Activated B cell treated with CpG ODN at 0.5 μM for 24 hours (primary cell): ENCODE measurements at places on chromosomes 2 and 18.

- DNase-seq = no peak
These were observed 403.3 kb downstream of the METTL4 start for GRCh38 chr18:2168022-2168421.

- DNase-seq = no peak
These were observed 182.7 kb downstream of the ANAPC1 start for GRCh38 chr2:111701266-111701665.

GRCh38 chr2:74845217-74845751 lies 11.4 kb downstream of the HK2 start:
- no peak for DNase-seq

GRCh38 chr18:57797209-57797651 lies 5.9 kb downstream of the ATP8B1 start:
- DNase-seq = no peak

DNA sequence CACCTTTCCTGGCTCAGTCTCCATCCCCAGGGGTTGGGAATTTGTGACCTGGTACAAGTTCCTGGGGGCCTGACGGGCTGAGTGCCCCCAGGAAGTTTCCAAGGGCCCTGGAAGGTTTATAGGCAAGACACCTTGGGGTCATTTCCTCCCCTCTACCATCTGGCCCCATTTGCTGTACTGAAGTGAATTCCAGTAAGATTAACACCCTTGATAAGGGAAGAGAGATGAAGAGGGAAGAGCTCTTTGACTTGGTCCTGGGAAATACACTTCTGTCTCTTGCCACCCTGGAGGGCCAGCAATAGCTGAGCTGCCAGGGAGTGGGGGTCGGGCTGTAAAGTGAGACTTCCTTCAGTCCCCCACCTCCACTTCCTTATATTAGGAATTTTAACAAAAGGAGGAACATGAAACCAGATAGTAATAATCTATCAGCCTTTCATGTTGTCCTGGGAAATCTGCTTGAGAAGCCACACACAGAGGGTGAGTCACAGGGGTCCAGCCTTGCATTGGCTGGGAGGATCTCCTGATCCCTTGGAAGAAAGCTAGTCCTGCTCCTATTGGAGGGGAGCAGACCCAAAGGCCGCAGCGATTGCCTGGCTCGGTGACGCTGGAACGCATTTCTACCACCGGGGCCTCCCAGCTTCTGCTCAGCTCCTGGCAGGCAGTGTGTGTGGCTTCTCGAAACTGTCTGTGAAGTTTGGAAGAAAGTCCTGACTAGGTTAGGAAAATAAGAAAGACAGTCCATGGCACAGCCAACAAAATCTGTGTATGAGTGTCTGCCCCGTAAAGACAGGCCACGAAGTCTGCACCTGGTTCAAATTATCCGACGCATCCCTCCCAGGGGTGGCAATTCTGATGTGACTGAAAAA lies 87.3 kb downstream of the ACAA2 start:
- no peak for DNase-seq

DNA sequence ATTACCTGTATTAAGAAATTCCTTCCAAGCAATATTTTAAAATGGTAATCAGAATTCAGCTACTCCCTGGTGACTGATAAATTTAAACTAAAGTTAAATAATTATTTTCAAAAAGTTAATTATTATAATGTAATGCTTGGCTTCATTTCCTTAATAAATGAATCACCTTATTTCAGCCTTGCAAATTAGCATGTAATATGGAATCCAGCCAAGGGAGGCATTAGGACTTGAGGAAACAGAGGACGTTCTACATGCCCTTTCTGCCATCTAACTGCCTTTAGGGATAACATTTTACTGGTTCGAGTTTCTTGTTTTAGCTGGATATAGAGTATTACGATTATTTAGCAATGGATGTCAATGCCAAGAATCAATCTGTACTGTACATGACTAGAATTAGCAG lies 636.3 kb downstream of the TSN start:
- no peak for DNase-seq

GRCh38 chr2:78439122-78439521 lies 586.4 kb upstream of the REG3G start:
- DNase-seq = no peak

GRCh38 chr2:239014458-239015217 lies 166.8 kb downstream of the TWIST2 start:
- DNase-seq = no peak

DNA sequence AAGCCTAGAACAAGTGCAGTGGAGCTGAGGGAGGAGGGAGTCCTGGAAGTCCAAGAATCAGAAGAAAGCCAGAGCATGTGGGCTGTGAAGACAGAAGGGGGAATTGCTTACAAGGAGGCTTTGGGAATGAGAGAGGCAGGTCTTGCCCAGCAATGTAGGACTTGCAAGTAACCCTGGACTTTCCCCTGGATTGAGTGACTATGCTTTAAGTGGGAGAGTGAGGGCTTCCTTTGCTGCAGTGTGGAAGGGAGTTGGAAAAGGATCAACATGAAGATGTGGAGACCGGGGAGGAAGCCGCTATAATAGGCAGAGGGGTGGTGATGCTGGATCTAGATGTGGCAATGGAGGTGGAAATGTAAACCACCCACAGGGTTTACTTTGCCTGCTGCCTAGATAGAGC lies 13.8 kb upstream of the SCYGR1 start:
- DNase-seq = no peak

- no peak for DNase-seq
These were observed 136.1 kb downstream of the GCA start for GRCh38 chr2:162480067-162480466.

DNA sequence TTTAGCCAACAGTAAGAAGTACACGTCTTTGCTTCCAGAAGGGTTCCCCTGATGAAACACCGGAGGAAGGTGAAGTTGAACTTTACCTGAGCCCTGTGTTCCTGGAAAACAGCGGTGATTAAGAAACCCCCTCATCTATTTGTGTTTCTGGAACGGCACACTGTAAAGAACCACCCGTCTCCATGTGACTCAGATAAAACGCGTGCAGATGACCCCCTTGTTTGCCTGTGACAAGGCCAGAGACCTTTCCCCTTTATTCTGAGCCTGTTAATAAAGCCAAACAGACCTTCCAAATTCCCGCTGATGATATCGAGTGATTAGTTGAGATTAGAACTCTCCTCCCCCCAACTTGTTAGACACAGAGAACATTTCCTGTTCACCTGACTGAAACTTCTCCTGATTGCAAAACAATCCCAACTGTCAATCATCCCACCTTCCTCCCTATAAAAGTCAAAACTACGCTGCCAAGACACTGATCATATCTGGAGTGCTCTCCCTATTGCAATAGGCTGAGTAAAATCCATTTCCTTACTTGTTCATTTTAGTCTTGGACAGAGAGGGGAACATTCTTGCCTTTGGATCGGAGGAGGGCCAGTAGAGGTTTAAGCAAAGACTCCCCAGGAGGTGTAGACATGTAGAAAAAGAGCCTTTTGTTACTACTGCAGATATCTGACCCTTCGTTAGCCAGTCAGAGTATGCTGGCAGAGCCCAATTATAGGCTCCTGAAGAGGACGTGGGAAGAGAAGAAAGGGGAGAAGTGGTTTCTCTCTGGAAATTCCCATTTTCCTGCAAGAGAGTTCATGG lies 914 bp upstream of the IWS1 start:
- DNase-seq = no peak
